ENCODE measurements at places on chromosomes 16 and 17. TPM values are rescaled to one million over a fixed set of nuclear protein-coding genes. Genes with fewer than 3 reads are reported as not detected.

Gene TIMM22
- total RNA-seq: 10.2 TPM

DNA sequence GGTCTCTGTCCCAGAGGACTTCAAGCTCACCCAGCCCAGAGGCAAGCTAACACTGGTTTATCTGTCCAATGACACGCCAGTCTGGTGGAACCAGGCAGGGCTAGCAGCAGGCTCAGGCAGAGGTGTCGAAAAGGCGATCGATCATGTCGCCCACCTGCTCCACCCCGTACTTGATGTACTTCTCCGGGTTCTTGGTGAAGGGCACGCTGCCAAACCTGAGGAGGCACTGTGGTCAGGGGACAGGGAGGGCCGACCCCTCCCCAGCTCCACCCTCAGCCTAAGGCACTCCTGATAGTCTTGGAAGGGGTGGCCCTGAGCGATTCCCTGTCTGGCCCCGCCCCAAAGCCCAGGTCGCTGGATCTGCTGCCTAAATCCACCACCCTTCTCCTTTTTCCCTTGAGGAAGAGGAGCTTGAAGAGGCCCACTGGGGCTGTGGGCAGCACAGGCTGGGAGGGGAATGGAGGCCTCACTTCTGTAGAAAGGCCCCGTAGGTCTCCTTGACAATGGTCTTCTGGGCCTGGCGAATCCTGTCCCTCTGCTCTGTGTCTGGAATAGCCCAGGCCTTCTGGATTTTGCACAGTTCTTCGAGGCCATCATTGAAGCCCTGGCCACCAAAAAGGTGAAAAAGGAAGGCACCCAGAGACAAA, 4.7 kb downstream of the ZACN start:
- peaks cover 10% of the 10 kb centered on the region for H3K4me1 ChIP-seq
- H3K4me3 ChIP-seq: no peak overlapping the region
- DNase-seq: no peak
- no peak overlapping the region for H3K27ac ChIP-seq
- peaks cover 3% of the 10 kb centered on the region for H3K36me3 ChIP-seq

DNA sequence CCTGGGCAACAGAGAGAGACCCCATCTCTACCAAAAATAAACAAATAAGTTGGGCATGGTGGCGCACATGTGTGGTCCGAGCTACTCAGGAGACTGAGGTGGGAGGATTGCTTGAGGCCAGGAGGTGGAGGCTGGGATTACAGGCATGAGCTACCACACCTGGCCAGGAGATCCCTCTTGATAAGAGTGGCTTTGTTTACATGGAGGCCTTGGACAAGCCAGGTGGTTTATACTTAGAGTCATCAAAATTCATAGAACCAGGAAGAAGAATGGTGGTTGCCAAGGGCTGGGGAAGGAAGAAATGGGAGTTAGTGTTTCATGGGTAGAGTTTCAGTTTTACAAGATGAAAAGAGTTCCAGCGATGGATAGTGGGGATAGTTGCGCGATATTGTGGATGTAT, 8.8 kb upstream of the ZFP1 start:
- no peaks in the 10 kb centered on the region for H3K36me3 ChIP-seq
- H3K4me1 ChIP-seq: no peaks in the 10 kb centered on the region
- no peak for DNase-seq
- no peak overlapping the region for H3K27ac ChIP-seq
- no peaks in the 10 kb centered on the region for H3K27me3 ChIP-seq
- no peak overlapping the region for H3K4me3 ChIP-seq

DNA sequence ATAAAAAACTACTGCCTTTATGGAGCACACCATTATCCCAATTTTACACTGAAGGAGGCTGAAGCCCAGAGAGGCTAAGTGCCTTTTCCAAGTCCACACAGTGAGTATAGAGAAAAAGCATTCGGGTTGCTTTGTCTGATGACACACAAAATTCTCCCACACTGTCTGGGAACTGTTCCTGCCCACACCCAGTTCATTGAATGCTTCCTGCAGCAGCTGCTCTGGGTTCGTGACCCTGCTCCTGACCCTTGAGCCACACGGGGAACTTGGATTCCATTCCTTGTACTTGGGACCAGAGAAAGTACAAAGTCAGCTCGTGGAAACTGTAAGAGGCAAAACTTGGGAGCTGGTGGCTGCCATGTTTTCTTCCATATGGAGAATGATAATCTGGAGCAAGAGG, 57.9 kb downstream of the AKAP1 start:
- H3K27me3 ChIP-seq: no peaks in the 10 kb centered on the region
- H3K4me1 ChIP-seq: no peaks in the 10 kb centered on the region
- no peak overlapping the region for H3K27ac ChIP-seq
- no peak for DNase-seq
- no peak overlapping the region for H3K4me3 ChIP-seq

DNA sequence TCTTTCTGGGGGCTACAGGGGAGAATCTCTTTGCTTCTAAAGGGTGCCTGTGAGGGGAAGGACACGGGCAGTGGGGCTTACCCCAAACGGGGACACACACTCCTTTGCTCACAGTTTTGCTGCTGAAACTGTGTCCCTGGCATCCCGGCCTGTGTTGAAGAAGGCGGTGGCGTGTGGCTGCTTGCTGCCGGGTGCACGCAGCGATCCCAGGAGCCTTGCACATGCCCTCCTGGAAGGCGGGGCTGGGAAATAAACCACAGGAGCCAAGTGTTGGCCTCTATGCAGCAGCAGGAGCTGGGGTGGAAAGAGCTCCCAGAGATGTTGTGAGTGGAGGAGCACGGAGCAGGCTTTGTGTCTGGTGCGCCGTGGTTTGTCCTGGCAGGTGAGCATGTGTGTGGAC, 131.0 kb upstream of the CIBAR2 start:
- H3K36me3 ChIP-seq: no peaks in the 10 kb centered on the region
- H3K4me1 ChIP-seq: peaks cover 25% of the 10 kb centered on the region
- DNase-seq: no peak
- H3K27me3 ChIP-seq: no peaks in the 10 kb centered on the region
- no peak overlapping the region for H3K4me3 ChIP-seq

DNA sequence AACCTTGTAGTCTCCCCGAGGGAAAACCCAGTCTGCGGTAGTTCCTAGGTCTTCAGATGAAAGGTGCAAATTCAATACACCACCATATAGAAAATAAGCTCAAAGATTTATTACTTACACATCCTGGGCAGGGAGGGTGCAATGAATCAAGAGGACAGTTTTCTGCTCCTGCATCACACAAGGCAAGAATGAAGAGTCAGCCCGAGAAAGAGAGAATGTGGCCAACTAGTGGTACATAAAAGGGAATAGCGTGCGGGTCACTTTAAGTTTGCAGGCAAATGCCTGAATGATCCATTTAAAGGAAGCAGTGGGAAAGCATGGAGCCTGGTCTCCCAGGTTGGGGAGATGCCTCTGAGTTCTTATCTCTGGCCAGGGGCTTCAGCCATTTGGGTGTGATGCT, 403.4 kb downstream of the GRIN2A start:
- H3K27me3 ChIP-seq: no peaks in the 10 kb centered on the region
- H3K27ac ChIP-seq: no peak overlapping the region
- H3K4me3 ChIP-seq: no peak overlapping the region
- H3K36me3 ChIP-seq: no peaks in the 10 kb centered on the region

DNA sequence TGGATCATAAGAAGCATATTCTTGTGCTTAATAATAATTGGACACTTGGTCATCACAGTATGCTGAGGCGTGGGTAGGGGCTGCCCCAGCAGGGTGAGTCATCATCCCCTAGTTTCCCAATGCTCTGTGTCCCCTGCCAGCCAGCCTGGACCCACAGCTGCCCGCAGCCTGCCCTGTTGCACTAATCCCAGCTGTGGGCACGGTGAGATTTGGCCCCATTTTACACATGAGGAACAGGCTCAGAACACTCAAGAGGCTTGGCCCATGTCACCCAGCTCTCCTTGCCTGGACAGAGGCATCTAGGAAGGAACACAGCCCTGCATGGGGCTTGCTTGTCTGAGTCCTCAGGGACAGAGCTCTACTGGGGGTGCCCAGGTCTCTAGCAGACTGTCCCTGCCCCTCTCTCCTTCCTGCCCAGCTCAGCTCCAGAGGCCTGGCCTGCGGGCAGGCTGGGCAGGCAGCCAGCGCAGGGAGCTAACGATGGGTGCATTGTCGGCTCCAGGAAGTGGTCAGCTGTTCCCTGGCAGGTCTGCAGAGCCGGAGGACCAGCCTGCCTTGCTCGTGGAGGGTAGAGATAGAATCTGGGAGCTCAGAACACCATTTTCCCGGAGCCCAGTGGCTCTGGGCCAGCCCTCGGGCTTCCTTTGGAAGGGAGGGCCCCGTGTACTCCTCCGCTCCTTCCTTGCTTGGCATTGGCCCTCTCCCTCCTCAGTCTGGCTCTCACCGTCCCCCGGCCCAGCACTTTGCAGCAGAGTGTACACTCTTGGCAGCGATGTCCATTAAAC, 189.4 kb downstream of the RAB11FIP4 start:
- H3K27me3 ChIP-seq: no peaks in the 10 kb centered on the region
- H3K27ac ChIP-seq: peak overlapping the region; percentile 84
- H3K36me3 ChIP-seq: no peaks in the 10 kb centered on the region
- peaks cover 49% of the 10 kb centered on the region for H3K4me1 ChIP-seq

DNA sequence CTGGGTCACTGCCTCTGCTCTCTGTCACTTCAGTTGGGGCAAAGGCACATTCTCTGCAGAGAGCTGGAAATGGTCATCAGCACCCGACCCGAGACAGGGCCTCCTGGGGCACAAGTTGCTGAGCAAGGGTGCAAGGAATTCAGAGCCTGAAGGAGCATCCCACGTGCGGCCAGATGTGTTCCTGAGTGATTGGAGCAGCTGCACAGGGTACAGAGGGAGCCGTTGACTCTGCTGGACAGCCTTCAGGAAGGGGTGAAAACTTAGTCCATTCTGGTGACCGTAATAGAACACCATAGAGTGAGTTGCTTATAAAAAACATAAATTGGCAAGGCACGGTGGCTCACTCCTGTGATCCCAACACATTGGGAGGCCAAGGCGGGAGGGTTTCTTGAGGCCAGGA, 106.8 kb downstream of the CCDC182 start:
- no peak overlapping the region for H3K27ac ChIP-seq
- no peak for DNase-seq
- H3K36me3 ChIP-seq: no peaks in the 10 kb centered on the region
- no peak overlapping the region for H3K4me3 ChIP-seq
- H3K4me1 ChIP-seq: no peaks in the 10 kb centered on the region

Gene MPO
- not detected for total RNA-seq

GRCh38 chr16:26688699-26689098, 378.0 kb upstream of the C16orf82 start:
- no peaks in the 10 kb centered on the region for H3K36me3 ChIP-seq
- DNase-seq: no peak
- no peak overlapping the region for H3K27ac ChIP-seq
- no peak overlapping the region for H3K4me3 ChIP-seq

DNA sequence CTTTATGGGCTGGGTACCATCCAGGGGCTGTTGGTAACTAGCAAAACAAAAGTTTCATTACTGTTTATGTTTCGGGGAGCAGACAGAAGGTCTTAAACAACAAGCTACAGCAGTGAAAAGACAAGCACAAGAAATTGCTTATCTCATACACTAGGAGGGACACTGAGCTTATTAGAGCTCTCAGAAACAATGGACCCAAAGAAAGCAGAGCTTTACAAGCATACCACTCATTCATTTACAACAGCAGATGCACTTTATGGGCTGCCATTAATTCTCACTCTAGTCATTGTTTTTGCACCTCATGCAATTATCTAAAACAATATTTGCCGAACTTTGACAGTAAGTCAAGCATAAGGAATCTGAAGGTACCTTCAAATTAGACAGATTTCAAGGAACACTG, 10.0 kb downstream of the KRT16 start:
- H3K36me3 ChIP-seq: no peaks in the 10 kb centered on the region
- H3K4me3 ChIP-seq: no peak overlapping the region
- no peak for DNase-seq
- H3K27me3 ChIP-seq: no peaks in the 10 kb centered on the region
- H3K27ac ChIP-seq: peak overlapping the region; percentile 70

Gene HSD17B2
- total RNA-seq: 0.41 TPM

DNA sequence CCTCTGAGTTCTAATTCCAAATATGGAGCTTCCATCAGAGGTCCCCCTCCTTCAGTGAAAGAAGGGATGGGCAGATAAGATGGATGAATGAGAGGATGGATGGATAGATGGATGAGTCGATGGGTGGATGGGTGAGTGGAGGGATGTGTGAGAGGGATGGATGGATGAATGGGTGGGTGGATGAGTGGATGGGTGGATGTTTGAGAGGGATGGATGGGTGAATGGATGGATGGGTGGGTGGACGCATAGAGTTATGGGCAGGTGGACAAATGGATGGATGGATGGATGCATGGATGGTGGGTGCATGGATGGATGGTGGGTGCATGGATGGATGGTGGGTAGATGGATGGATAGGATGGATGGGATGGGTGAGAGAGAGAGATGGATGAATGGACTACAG, 69.0 kb downstream of the MGAT5B start:
- no peaks in the 10 kb centered on the region for H3K36me3 ChIP-seq
- no peak overlapping the region for H3K4me3 ChIP-seq
- no peaks in the 10 kb centered on the region for H3K27me3 ChIP-seq
- H3K27ac ChIP-seq: no peak overlapping the region
- DNase-seq: no peak
- 0 out of 2 replicates have a peak, but pooled peaks cover 11% of the 10 kb centered on the region for H3K4me1 ChIP-seq
